ENCODE measurements at places on chromosomes 5 and 9.

GRCh38 chr5:179772351-179772750, 21.4 kb upstream of the LTC4S start:
- DNase-seq, result no peak

DNA sequence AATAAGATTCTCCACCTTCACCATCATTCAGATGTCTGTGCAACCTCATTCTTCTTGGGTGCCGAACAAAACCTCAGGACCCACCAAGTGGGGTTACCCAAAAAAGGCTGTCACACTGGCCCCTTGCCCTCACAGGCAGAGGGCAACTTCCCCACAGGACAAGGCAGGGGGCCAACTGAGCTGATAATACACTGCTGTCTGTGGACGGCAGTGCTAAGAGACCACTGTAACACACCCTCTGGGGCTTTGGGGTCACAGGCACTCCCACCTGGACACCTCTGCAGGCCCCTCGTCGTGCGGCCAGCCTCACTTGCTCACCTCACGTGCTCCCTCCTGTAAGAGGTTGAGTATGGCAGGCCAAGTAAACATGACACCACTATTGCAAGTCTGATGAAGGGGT, 515.8 kb upstream of the COX7C start:
- DNase-seq, result no peak

GRCh38 chr5:11918463-11919045, 14.3 kb upstream of the CTNND2 start:
- DNase-seq, result no peak

DNA sequence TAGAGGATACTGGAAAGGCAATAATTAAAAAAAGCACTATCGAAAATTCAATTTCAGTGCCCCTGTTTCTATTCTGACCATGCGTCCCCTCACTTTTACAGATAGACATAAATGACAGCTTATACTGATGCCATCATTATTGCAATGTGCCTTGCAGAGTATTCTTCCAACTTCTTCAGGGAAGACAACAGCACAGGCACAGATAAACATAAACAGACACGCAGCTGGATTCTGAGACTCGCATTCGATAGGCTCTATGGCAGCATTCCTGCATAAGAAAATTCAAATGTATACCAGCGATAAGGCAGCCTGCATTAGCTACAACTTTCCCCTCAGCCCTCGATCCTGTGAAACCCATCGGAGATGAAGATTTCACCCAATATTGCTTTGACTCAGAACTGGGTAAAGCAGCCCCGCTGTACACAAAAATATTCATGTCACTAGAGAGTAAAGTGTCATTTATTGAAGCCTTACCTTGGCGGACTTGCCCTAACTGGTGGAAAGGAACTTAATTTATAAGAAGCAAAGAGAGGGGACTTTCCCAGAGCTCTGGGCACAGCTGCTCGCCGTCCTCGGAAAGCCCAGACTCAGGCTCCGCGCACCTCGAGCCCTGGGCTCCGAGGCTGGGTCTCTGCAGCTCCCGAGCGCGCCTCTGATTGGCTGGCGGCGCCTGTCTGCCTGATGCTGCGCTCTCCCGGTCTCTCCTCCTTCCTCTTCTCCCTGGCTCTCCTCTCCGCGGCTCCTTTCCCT, at the start of gene CDH18:
Gene CDH18 (minus strand): TSS at position 589 of the 750 bp plus-strand sequence. CDS start 149,214 bp downstream, outside the sequence.
- DNase-seq, result no peak

GRCh38 chr5:157245886-157246285, 20.0 kb upstream of the CYFIP2 start:
- no peak for DNase-seq

Data from stimulated activated CD8-positive, alpha-beta memory T cell treated with anti-CD3 and anti-CD28 coated beads, Interleukin-7, amount 100 ng/mL, for 1 hour (primary cell).